ENCODE measurements at places on chromosomes 13 and 19.

- DNase-seq = no peak
Observed at GRCh38 chr13:27678306-27679040, 56.8 kb downstream of the POLR1D start.

GRCh38 chr13:65292488-65292901 lies 1937.6 kb downstream of the PCDH9 start:
- DNase-seq = no peak

GRCh38 chr19:53554804-53555203 lies 16.9 kb downstream of the ZNF331 start:
- no peak for DNase-seq

DNA sequence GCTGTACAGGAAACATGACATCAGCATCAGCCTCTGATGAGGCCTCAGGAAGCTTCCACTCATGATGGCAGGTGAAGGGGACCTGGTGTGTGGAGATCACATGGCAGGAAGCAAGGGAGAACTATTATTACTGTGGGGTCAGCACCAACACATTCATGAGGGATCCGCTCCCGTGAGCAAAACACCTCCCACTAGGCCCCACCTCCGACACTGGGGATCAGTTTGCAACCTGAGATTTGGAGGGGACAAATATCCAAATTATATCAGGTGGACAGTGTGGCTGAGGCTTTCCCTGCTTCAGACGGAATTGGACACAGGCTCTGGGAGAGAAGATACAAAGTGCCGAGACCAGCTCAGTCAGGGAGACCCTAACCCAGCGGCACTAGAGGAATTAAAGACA lies 5.7 kb upstream of the ZNF792 start:
- DNase-seq = no peak

DNA sequence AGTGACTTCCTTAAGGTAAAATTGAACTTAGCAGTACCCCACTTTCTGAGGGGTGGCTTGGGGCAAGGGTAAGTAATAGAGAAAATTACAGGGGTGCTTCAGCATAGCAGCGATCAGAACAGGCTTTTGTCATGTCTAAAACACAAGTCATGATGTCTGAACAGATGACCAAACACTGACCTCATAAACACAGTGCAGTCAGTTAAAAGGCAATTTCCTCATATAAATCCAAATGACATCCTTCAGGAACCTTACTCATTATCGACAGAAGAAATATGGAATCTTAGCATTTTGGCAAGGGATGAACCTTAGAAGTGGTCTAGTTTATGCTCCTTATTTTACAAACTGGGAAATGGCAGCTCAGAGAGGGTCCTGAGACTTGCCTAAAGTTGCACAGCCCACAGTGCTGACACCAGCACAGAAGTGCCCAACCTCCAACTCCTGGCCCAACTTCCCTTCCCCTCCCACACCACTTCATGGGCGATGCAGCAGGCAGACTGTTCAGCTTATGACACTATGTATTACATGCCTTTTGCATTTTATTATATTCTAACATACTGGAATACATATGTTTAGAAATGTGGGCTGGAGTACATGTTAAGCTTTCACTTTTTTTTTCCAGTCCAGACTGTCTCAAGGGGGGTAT lies 3.6 kb downstream of the GJA3 start:
- DNase-seq = no peak

DNA sequence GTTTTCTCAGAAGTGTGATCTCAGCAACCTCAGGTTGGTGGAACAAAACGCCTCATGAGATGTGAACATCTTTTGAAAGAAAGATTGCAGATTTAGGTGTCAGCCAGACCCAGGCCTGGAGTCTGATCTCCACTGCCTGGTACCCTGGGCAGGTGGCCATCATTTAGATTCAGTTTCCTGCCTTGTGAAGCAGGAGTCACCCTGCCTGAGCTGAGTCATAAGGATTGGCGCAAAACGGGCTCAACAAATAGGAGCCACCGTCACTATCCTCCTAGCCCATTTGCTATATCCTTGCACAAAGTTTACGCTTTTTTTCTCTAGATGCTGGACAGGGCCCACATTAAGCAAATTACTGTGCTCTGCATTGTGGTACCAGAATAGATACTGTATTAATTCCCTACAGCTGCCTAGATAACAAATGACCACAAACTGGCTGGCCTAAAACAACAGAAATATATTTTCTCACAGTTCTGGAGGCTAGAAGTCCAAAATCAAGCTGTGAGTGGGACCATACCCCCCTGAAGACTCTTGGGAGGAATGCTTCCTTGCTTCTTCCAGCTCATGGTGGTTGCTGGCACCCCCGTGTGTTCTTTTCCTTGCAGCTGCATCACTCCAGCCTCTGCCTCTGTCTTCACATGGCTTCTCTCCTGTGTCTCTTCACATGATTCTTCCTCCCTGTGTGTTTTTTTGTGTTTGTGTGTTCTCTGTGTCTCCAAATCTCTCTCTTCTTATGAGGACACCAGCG lies 38.2 kb downstream of the TNFSF11 start:
- DNase-seq = no peak

DNA sequence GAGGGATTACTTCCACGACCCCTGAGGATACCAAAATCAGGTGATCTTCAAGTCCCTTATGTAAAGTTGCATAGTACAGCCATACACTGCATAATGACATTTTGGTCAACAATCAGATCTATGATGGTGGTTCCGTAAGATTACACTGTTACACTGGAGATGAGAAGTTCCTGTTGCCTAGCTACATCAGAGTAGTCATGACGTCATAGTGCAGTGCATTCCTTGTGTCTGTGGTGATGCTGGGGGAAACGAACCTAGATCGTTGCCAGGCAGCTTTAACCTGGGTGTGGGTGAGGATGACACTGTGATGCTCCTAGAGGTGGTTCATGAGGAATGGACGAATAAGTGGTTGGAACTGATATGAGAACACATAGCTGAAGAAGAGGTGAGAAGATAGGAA lies 9.1 kb downstream of the ZNF610 start:
- no peak for DNase-seq

DNA sequence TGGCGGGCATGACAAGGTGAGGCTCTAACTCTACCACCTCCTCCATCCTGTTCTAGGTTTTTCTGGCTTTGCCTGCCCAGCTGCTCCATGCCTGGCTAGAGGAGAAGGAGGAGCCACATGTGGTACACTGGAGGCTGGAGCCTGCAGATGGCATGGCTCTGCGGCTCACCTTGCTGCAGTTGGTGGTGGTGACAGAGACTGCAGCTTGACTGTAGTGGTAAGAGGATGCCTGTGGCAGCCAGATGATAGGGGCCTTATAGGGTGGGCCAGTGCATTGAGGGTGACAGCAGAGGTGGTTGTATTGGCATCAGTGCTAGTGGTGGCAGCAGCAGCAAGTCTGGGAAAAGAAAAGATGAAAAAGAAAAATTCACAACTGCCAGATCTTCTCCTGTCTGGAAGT lies 146.2 kb downstream of the TNFRSF19 start:
- DNase-seq = no peak

- no peak for DNase-seq
Observed at GRCh38 chr13:114151565-114152284, 19.3 kb upstream of the RASA3 start.

DNA sequence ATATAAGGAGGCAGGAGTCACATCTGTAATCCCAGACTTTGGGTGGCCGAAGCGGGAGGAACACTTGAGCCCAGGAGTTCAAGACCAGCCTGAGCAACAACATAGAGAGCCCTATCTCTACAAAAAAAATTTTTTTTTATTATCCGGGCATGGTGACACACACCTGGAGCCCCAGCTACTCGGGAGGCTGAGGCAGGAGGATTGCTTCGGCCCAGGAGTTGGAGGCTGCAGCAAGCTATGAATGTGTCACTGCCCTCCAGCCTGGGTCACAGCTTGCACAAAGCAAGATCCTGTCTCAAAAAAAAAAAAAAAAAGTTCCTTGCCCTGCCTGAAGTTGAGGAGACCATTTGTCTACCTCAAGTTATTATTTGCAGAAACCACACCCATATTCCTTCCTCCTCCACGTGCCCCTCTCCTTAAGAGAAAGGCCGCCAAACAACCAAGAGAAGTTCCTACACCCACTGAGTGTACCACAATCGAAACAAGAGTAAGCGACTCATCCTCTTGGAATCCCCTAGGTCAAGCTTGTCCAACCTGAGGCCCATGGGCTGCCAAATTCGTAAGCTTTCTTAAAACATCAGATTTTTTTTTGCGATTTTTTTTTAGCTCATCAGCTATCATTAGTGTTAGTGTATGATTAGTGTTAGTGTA lies 2.2 kb downstream of the ABCC4 start:
- DNase-seq = no peak

DNA sequence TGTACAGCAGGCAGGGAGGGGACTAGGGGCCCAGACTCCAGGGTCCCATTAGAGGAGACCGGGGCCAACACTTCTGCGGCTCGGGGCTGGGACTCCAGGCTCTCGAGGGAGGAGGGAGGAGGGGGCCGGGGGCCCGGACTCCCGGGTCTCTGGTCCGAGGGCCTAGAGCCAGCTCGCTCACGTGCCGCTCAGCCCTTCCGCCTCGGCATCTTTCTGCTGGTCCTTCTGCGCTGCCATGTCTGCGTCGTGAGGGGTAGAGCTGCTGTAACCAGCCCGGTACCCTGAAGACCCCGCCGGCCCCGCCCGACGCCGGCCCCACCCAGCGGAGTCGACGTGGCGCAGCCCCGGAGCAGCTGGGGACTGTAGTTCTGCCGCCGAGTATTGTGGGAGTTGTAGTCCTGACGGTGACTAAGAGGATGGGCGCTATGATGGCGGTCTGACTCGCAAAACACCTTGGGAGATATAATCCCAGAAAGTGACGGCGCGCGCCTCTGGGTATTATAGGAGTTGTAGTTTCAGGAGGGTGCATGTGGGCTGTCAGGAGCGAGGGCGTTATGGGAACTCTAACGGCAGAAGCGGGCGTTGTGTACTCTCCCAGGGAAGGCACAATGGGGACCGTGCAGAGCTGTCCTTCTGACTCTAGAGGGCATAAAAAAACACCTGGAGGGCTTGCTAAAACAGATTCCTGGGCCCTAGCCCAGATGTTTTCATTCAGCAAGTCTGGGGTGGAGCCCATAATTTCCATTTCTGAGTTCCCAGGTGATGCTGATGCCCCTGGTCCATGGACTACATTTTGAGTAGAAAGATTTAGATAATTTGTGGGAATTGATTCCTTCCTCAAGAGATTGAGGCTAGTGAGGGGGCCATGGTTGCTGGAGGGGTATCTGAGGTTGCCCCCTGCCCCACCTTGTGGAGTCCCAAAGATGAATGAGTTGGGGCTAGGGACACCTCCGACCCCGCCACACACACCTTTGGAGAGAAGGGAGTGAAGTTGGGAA lies at the start of gene RABAC1:
Gene RABAC1, minus strand, starts transcription at position 266 of the 998 bp plus-strand sequence. Its CDS starts 29 bp downstream, at position 237.
- DNase-seq = peak; percentile 77

DNA sequence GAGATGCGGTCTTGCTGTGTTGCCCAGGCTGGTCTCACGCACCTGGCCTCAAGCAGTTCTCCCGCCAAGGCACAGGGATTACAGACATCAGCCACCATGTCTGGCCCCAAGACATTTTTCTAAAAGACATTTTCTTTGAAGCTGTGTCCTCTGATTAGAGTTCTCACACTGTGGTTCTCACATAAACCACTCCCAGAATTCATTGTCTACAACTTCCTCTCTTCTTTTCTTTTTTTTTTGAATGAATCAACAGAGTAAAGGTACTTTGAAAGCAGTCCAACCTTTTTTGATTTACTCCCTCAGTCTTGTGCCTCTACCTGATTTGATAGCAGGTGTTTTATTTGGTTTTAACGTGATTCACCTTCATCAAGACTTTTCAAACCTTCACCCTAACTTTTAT lies 14.3 kb upstream of the SHD start:
- DNase-seq = no peak

GRCh38 chr19:53076984-53077383 lies 26.2 kb downstream of the ZNF160 start:
- DNase-seq = no peak

DNA sequence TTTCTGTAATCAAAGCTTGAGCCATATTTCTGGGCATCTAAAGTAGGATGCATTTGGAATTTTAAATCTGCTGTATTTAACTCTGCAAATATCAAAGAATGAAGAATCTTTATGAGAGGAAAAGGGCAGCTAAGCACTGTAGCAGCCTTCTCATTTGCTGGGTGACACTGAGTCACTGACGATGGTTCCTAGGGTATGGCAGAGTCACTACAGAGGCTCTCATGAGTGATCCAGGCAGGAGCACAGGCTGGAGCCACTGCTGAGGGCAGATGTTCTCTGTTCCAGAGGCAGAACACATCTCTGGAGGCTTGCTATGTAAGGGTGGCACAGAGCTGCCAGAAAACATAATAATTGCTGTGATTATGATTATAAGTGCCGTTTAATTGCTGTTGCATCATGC lies 340.7 kb upstream of the HTR2A start:
- DNase-seq = no peak

GRCh38 chr19:2588081-2588777 lies 112.3 kb downstream of the GADD45B start:
- DNase-seq = no peak

DNA sequence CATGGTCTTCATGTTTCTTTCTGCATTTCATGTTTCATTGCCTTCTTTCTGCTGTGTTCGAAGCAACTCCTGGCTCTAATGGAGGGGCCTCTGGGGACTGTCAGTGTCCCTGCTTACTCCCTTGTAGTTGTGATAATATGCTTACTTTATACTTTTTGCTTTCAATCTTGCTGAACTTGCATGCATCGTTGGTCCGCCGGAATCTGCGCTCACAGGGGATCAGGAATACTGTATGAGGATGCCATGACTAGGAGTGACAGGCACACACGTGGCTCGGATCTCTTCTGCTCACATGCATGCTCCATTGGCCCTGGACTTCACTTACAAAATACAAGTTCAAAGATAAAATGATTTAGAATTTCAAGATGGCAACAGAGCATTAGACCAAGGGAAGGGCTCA lies 108.8 kb downstream of the SIPA1L3 start:
- no peak for DNase-seq

GRCh38 chr13:49980266-49980665 lies 16.6 kb upstream of the TRIM13 start:
- DNase-seq = no peak

- no peak for DNase-seq
Observed at GRCh38 chr13:49262634-49263033, 14.9 kb downstream of the CDADC1 start.

- DNase-seq = no peak
Observed at GRCh38 chr19:45400192-45400591, 4.7 kb downstream of the PPP1R13L start.

DNA sequence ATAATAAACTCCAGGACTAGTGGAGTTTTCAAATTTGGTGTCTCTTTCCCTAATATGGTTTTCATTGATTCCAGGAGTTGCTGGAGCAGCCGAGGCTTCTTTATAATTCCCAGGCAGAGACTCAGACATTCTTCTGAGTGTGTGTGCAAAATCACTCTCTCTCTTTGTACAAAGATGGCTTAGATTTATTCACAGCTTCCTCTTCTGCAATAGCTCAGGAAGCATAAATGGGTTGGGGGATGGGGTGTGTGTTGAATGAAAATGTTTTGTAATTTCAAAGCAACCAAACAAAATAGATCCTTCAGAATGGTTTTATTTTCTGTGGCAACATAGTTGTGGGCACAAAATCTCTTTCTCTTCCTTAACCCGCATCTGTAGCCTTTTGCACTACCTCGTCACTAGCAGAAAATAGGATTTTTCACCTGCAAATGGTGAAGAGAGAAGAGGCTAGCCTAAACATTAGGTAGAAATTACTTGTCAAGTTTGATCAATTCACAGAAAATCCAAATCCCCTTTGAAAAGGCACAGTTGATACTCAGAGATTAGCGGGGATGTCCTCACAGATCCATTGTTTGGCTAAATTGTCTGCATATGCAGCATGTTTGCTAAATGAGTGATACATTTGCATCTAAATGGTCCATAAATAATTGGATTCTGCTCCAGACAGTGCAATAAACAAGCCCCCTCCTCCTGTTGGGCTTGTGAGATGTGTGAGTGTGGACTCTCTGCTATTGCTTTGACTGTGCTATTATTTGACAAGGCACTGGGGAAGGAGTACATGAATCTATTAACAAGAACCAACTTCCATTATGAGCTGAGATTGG lies 66.7 kb downstream of the CBY2 start:
- no peak for DNase-seq

GRCh38 chr19:4052993-4053422 lies 13.7 kb downstream of the ZBTB7A start:
- no peak for DNase-seq

Measured in stimulated activated CD8-positive, alpha-beta memory T cell treated with anti-CD3 and anti-CD28 coated beads, Interleukin-2, amount 100 ng/mL, for 1 hour (primary cell).